Thymus (tissue), 14 donors: ENCODE measurements at places on chromosomes 7 and 10. TPM values are rescaled to one million over a fixed set of nuclear protein-coding genes. Genes with fewer than 3 reads are reported as not detected.

VIPR2 gene
- total RNA-seq, result 6.9 TPM

GPNMB gene
- total RNA-seq, result 63.4 TPM

CDCA7L gene
- 73.8 TPM for total RNA-seq

EGR2 gene
- 6.6 TPM for total RNA-seq

MKX gene
- 0.05 TPM for total RNA-seq

AGMO gene
- 0.57 TPM for total RNA-seq

ANKRD1 gene
- 2.0 TPM for total RNA-seq

ADAMTS14 gene
- 1.8 TPM for total RNA-seq

PDLIM1 gene
- 18.2 TPM for total RNA-seq

PARP12 gene
- total RNA-seq, result 43.6 TPM

PKD2L1 gene
- total RNA-seq, result 0.19 TPM

FAM185A gene
- 8.2 TPM for total RNA-seq
